Tibial artery (tissue), 4 donors: ENCODE measurements at places on chromosomes 11 and 22.

- no peak for DNase-seq
Observed at GRCh38 chr11:78066471-78066870, 2.8 kb downstream of the THRSP start.

DNA sequence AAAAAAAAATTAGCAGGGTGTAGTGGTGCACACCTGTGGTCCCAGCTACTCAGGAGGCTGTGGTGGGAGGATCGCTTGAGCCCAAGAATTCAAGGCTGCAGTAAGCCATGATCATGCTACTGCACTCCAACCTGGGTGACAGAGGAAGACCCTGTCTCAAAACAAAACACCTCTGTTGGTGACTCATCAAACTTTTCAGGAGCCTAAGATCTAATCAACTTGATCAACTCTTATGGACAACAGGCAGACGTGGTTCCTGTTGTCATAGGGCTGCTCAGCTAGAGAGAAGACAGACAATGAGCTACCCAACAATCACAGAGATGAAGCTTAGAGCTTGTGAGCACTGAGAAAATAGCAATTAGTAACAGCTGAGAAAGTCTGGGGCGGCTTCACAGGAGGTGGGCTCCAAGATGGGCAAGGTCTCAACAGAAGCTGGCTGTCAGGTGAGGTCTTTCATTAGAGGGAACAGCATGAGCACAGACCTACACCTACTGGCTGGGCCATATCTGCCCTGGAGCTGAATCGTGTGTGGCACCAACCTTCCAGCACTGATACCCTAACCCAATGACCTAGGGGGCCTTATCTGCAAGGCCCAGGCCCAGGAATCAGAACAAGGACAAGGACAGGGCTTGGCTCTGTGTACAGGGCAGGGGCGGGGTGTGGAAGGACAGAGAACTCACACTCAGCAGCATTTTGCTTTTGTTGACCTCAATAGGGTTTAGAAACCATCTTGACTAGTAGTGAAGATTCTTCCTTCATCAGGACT, 7.2 kb upstream of the UCP3 start:
- DNase-seq, result no peak

DNA sequence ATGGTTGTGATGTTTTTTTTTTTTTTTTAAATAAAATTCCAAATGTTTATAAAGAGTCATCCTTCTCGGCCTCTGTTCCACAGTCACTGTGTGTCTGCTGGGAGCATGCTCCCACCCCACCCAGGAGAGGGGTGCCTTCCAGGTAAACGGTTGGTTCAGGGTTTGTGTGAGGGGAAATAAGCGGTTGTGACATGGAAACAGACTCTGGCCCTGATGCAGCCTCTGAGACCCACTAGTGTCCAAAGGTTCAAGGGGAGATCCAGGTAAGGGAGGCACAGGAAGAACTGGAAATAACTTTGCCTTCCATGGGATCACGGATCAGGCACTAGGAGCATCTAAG, 6.0 kb upstream of the GAS2L1 start:
- no peak for DNase-seq

GRCh38 chr11:977830-978720, 52.4 kb downstream of the AP2A2 start:
- no peak for DNase-seq

DNA sequence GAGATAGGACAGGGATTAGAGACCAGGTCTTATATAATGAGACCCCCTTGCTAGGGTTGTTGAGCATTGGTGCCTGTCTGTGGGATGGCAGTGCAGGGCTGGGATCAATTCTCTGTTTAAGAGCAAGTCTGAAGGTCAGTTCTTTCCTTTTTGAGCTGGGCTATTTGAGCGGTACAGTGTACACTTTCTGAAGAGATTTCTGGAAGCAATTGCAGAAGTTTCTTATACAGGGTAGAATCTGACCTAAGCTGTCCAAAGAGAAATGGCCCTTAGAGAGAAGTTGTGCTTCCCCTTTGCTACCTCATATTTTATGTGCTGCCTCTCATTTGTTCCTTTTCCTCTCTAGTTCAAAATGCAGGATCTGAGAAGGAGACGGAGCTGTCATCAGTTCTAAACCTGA, 35.8 kb downstream of the CSTPP1 start:
- DNase-seq, result no peak

DNA sequence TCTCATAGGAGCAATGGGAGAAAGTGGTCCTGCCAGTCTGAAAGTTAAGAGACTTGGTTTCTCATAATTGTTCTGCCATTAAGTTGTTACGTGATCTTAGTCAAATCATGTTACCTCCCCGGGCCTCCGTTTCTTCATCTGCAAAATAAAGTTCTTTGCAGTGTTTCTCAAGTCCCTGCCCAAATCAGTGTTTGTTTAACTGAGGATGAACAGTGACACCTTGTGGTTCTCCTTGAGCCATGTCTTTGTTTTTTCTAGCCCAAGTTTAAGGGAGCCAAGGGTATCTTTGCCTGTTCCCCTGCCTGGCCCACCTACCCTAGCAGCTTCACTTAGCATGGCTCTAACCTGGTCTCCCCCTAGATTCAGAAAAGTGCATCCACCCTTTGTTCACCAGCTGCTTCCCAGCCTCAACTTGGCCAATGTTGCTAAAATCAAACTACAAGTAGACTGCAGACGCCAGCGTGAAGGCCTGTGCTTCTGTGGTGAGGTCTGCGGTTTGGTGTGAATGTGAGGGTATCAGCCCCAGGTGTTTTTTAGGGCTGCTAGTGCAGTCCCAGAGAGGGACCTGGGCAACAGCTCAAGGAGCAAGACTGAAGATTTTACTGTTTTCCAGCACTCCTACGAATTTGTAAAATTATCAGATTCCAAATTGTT, 35.5 kb downstream of the FZD4 start:
- peak; percentile 33 for DNase-seq

DNA sequence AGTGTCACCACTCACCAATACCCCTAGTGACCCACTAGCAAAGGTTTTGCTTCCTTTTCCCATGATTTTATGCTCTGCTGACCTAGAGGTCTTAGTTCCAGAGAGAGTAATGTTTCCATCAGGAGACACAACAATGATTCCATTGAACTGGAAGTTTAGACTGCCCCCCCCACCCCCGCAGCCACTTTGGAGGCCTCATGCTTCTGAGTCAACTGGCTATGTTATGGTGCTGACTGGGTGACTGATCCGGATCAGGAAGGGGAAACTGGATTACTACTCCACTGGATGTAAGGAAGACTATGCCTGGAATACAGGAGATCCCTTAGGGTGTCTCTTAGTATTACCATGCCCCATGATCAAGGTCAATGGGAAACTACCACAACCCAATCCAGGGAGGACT, 633.6 kb downstream of the OPCML start:
- DNase-seq, result no peak

DNA sequence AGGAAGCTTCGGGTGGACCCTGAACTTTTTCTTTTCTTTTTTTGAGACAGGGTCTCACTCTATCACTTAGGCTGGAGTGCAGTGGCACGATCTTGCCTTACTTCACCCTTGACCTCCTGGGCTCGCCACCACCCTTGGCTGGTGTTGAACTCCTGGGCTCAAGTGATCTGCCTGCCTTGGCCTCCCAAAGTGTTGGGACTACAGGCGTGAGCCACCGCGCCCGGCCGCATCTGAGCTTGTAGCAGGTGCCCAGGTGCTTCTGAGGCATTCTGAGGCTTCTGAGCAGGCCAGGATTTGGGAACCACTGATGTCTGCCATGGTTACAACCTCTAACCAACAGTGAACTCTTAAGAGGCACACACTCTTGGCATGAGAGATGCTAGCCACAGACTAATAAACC, 5.1 kb downstream of the USP35 start:
- DNase-seq, result no peak

DNA sequence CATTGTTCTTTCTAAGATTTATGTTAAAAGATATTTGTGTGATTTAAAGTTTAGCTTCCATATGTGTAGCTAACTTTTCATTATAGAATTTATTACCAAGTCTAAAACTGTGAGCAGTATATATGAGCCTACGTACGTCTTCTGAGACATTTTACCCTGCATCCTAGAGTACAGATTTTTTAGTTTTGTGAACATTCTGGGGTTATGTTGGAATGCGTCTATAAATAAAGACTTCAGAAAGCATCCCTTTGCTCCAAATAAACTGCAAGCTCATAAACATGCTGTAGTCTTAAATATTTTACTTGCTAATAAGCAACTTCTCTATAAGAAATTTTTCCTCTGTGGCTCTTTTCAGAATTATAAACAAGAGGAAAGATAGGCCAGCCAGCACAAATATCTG, 236.5 kb downstream of the DDX10 start:
- DNase-seq, result no peak

GRCh38 chr11:130635937-130636630, 187.6 kb downstream of the ADAMTS15 start:
- no peak for DNase-seq

DNA sequence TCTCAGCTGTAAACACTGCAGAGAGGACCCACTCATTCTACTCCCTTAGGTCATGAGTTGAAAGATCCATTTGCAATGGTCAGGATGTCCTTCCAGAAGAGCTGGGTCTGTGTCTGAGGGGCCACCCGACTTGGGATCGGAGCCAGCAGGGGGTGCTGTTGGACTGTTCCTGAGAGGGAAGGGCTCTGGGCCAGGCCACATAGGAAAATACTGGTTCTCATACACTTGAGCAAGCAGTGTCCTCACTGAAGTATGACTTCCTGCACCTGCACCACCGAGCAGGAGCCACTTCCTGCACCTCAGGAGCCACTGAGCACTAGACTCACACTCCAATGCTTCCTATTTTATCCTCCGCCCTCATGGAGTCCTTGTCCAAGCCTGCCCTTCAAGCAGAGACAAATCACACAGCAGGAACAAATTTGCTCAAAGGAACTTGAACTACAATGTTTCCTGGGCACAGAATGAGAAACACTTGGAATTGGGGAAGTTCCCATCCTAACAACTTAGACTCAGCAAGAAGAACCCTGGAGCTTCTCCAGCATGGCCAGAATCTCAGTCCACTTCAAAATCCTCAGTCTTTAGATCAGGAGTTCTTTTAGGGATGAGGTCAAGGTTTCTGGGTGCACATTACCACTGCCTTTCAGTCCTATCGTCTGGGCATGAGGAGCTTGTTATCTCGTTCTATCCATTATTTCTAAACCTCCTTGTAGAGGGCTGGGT, 36.6 kb upstream of the VPREB1 start:
- peak; percentile 62 for DNase-seq

DNA sequence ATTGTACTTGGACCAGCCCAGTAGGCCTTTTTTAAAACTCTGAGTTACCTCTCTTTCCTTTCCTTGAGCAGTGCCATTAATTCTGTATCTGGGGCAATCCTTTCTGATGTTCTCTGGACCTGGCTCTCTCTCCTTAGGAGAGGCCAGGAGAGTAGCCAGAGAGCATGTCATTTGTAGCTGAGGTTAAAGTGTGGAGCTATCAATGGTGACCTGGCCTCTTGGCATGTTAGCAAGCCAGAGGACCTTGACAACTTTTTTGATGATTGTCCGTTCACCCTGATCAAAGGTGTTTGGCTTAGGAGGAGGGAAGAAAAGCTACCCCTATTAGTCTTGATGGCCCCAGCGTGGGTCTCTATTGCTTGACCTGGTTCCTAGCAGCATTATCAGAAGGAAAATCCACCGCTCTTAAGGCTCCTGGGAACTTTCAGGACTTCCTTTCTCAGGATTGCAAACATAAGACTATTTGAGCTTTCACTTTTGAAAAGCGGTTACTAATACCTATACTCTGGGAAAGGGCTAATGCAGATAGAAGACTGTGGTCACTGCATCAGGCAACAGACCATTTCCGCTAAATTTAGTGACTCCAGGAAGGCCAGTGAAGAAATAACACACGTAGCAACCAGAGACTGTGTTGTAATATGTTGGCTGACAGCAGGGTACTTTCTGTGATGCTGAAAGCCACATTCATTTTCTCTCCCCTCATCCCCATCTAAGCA, 18.2 kb downstream of the LIMK2 start:
- no peak for DNase-seq

- DNase-seq, result no peak
Observed at GRCh38 chr11:41950470-41951143, 491.2 kb upstream of the LRRC4C start.

DNA sequence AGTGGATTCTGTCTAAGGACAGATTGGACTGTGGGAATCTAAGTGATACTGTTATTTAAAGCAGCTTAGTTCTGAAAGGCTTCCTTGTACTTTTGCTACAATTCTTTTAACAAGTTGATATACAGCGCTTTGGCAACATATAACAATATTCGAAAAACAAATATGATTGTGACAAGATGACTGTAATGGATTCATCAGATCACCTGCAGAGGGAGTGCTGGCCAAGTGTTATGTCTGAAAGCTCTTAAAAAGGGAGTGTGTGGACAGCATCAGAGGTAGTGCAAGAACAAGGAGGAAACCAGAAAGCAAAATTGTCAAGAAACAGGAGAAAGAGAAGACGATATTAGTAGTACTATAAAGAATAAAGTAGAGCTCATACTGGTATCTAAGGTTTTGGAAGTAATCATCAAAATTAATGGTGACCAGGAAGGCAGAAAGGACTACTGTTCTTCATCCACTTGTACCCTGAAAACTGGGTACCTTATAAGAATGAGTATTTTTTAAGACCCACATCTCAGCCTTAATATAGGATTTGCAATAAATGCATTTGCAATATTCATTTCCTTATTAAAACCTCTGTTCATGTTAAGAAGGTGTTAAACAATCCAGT, 1112.0 kb upstream of the CCDC90B start:
- DNase-seq, result no peak

- no peak for DNase-seq
Observed at GRCh38 chr11:69682221-69682620, 7.1 kb upstream of the LTO1 start.

DNA sequence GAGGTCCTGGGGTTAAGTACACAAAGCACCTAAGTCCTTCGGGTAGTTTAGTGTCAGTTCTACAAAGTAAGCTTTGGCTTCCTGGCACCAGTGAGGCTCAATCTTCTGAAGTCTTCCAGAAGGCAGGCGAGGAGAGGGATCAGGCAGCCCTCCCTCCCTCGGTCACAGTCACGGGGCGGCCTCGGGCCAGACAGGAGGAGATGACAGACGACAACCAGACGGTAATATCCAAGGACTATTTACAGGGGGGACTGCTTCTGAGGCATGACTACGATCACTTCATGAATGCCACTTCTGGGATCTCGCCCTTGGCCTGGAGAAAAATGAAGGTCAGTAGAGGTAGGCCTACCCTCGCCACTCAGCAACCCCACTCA, 383 bp upstream of the TMEM223 start:
- no peak for DNase-seq

GRCh38 chr22:30390974-30391691, 3.9 kb upstream of the RNF215 start:
- no peak for DNase-seq

GRCh38 chr11:23364076-23364475, 503.8 kb upstream of the CCDC179 start:
- DNase-seq, result no peak

DNA sequence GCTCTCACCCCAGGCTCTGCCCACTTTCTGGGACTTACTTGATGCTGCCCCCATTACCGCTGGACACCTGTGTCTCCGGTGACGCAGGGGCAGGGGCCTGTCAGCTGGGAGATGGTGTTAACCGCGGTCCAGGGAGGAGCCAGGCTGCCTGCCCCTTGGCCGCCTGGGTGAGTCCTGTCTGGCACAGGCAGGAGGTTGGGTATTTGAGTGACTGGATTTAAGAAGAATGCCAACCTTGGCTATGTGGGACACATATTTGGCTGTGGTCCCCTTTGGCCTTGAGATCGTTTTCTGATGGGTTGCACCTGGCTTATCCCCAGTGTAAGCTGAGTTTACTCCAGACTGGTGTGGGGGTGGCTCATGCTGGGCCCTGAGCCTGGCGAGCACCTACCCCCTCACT, 2.5 kb downstream of the MUC6 start:
- no peak for DNase-seq

- peak; percentile 91 for DNase-seq
Observed at GRCh38 chr22:23225724-23226496, 45.6 kb downstream of the BCR start.
